ENCODE measurements at places on chromosomes 2 and 18.

DNA sequence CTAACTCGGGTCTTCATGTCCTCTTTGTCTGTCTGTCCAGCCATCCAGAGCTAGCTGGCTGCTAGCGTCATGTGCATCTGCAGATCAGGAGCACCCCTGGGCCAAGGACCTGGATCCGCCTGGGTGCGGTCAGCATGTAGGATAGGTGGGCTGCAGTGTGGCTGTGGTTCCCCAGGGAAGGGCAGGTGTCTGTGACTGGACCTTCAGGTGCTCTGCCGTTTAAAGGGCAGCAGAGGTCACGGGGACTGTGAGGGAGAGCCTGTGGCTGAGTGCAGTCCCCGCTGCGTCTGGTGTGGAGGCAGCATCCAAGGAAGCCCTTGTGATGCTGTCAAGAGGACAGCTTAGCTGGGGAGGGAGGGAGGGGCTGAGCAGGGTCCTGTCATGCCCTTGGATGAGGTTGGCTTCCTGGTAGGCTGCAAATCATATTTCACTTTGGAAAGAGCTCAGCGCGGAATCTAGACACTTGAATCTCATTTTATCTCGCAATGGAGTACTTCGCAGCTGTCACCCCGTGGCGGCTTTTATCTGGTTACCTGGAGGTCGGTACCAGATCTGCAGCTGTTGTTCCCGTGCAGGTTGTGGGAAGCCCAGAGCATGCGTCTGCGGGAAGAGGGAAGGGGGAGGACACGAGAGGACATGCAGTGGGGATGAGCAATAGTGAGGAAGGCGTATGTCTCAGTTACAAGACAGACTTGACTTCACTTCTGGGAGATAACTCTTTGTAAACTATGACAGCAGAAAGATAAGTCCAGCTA lies 5.9 kb upstream of the RALB start:
- DNase-seq, result no peak

DNA sequence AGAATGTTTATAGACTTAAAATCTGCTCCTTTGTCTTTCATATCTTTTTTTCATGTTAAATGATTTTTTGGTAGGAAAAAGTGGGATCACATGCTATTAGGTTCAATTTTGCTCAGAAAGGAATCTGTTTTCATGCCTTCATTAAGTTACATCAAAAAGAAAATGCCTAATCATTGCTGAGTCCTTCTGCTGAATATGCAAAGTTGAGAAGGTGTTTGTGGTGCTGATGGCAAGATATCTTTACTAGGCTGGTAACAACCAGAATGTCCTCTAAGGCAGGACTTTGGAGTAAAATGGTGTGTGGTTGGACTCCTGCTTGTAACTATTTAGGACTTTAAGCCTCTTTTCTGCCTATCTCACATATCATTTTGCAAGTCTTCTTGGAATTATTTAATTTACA lies 88.3 kb downstream of the TRIB2 start:
- no peak for DNase-seq

DNA sequence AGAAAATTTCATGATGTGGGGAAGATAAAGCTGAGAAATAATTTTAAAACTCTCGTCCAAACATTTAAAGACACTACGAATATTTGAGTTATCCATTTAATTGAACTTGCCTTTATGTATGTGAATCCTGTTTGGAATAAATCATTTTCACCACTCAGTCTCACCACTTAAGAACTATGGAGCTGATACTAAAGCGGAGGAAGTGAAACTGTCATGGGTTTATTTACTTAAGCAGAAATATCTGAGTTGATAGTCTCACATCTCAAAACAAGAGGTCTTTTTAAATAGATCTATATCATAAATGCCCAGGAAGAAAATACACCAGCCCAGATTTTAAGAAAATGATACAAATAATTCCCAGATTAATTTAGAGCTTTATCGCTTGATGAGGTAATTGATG lies 532.4 kb downstream of the ZNF804A start:
- no peak for DNase-seq

- no peak for DNase-seq
Observed at GRCh38 chr18:28149810-28150420, 27.0 kb downstream of the CDH2 start.

GRCh38 chr2:75142081-75142480 lies 57.2 kb downstream of the TACR1 start:
- DNase-seq, result no peak

DNA sequence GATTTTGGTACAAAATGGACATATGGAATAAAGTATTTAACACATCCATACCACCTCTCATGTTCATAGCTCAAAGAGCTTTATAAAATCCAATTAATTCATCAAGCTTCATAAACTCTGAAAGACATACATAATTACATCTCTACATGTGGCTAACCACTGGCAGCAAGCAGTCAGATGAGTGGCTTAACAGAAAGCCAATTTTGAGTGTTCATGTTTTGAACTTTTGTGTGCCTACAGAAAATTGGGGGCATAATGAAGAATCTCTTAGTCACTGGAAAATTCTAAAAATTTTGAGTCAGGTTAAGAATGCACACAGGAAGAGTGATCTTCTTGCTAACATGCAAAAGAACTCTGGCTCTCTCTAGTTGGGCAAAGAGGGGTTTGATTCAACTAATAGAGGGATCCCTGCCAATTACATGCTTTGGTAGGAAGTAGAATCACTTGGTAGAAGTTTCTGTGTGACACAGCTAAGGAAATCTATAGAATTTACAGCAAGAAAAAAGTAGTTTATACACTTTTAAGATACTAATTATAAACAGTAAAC lies 287.4 kb downstream of the NOL4 start:
- no peak for DNase-seq

GRCh38 chr2:202944408-202944807 lies 32.3 kb downstream of the CARF start:
- no peak for DNase-seq

- no peak for DNase-seq
Observed at GRCh38 chr18:5969989-5970403, 74.7 kb upstream of the TMEM200C start.

DNA sequence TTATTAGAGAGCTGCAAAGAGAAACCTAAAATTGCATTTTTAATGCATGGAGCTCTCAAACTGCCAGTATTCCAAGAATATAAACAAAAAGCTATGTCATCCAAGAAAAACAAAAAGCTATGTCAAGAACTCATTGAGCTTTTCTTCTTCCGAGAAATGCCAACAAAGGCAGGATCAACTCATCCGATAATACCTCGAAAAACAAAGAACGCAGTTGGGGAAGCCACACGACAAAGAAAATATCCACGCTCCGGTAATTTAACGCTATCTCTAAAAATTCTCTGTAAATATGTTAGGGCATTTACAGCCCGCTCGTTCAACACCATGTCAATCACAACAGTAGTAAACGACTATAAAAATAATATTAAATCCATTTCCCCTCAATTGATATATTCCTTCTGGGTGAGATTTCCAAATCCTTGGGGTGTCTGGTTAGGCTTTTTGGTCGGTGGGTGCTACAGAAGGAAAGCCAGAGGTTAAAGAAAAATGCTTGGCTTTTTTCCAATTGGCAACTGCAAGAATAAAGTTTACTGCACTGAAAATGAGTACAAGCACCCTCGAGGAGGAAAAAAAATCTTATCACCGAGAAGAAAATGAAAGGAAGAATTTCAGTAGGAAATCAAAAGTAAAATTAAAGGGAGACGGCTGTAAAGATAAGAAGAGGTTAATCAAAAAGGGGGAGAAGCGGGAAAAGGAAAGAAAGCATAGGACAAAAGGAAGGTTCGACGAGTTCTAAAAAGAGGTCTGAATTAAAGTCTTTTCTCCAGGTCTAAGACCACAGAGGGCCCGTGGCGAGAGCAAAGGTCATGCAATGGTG lies 856 bp downstream of the TIA1 start:
- DNase-seq, result no peak

DNA sequence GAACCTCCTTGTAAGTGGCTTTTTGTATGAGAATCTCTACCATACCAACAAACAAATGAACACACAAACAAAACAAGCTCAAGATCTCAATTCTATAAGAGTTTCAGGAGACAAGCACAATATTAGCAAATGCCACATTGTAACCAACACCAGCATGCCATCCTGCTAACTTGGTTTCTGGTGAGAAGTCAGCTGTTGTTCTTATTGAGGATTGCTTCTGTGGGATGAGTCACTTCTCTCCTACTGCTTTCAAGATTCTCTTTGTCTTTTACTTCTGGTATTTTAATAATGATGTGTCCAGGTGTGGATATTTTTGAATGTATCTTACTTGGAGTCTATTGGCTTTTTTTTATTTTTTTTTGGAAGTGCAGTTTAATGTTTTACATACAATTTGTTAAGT lies 131.7 kb downstream of the BCL2L11 start:
- DNase-seq, result no peak
